Smooth muscle cell of the brain vasculature (primary cell): ENCODE measurements at places on chromosomes 6 and 20.

- no peak for DNase-seq
These were observed 257.5 kb downstream of the ADGB start for GRCh38 chr6:146856296-146856695.

DNA sequence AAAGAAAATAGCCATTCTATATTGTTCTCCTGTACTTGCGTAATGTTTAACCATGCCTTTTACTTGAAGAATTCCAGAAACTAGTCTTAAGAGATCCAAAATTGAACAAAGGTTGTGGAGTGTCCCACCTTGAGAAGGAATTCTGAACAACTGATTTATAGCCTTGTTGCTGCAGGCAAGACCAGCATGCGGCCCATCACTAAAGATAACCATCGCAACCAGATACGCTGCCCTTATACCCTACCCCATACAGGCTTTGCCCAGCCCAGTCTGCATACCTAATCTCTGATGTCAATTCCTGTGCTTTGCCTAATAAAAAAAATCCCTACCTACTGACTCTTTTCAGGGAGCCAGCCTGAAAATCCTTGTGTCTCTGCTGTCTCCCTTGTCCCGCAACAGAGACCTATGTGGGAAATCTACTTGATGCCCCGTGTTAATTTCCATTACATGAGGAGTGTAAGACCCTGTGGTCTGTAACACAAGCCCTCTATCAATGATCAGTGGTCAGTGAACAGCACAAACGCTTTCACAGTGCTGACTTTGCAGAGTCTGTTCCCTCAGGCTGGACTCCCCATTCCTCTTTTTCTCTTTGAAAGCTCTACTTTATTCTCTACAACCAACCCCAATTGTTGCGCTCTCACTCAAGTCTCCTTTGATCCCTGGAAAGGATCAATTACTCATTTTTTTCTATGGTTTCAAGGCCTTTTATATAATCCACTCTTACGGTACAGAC is 125.7 kb upstream of the BTBD3 start:
- no peak for DNase-seq

DNA sequence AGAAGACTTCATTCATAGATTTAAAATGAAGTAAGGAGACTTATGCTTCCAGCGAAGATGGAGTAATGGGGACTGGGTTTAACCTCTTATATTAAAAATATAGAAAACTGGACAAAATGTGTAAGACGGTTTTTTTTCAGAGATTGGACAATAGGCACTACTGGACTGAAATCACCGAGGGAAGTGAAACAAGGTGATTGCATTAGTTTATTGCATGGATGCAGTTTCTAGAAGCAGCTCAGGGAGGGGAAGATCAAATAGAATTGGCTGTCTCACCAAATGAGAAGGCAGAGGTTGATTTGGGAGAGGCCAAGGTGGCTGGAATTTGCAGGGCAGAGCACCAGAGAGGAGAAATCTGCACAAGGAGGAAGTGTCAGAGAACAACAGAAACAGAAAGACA is 162.6 kb downstream of the DNAH8 start:
- no peak for DNase-seq

DNA sequence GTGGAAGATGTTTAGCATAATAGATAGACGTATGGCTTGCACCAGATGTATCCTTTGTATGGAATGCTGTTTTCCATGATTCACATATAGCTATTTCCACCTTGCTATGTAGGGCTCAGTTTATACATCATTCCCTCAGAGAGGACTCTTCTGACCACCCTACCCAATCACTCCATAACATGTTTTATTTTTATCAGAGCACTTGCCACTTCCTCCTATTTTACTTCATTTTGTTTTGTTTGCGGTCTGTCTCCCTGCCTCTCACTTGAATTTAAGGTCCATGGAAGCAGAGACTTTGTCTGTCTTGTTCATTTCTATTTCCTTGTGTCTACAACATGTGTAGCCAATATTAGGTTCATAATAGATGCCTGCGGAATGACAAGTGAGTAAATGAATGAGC is 266.9 kb upstream of the CITED2 start:
- DNase-seq = no peak

DNA sequence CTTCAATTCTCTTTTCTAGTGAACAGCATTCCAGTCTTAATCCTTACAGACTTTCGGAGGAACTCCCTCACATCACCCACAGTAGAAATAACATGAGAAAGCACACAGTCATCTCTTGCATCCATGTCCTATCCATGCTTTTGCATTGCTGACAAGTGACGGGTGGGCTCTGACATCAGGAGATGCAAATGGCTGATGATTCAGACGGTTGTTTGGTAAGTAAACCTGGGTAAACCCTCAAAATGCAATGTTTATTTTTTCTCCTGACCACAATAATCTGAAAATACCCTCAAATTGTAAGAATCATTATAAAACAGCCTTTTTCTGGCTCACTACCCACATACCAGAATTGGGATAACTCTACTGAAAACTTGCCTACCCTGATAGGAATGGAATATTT is 792.0 kb downstream of the MAFB start:
- peak; percentile 67 for DNase-seq

GRCh38 chr20:46566125-46566524 is 15.7 kb upstream of the OCSTAMP start:
- no peak for DNase-seq

GRCh38 chr6:126015863-126016262 is 29.5 kb downstream of the TRMT11 start:
- DNase-seq = no peak

- no peak for DNase-seq
These were observed 7.2 kb downstream of the MYLK4 start for GRCh38 chr6:2743280-2744208.

- DNase-seq = no peak
These were observed 74.1 kb upstream of the SLC4A11 start for GRCh38 chr20:3312940-3313682.

DNA sequence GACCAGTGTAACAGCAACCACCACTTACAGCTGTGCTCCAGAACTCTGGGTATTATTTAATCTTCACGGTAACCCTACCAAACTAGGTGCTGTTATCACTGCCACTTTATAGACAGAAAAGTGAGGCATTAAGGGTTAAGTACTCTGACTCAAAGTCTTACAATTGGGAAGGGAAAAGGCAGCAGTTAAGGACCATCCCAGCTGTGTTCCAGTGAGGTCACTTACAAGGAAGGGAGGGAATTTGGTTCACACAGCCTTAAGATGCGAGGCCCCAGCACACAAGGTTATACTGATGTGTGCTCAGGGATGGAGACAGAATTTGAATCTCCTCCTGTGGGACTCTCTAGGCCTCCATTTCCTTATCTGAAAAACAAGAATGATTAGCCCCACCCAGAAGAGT is 46.7 kb downstream of the TRERF1 start:
- no peak for DNase-seq

DNA sequence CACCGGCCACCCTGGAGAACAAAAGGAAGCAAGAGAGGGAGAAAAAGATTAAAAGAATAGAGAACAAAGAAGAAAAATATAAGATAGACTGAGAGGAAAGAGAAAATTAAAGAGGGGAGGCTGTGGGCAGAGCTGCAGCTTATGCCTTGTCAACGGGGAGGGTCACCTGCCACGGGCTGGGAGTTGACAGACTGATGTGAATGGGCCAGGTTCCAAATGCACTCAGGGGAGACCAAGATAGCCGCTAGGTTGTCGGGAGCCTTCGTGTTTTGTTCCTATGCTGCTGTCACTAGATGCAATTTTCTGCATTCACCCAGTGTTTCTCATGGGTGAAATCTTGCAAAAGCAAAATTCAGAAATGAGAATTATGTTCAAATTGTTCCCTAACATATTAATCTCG is 119.6 kb upstream of the MTHFD1L start:
- no peak for DNase-seq
